ENCODE measurements at places on chromosomes 1 and 21. TPM values are rescaled to one million over a fixed set of nuclear protein-coding genes. Genes with fewer than 3 reads are reported as not detected.

Gene C1orf53
- 1.5 TPM for total RNA-seq

Gene FASLG
- total RNA-seq: not detected

Gene LENEP
- not detected for total RNA-seq

Gene SH3D21
- total RNA-seq: 1.7 TPM

Gene WASF2
- total RNA-seq: 10.1 TPM

Gene SH2D5
- 0.49 TPM for total RNA-seq
